T47D (cell line): ENCODE measurements at places on chromosomes 3 and 15.

GRCh38 chr15:27767918-27768640 lies 331.0 kb downstream of the OCA2 start:
- DNase-seq = no peak

- no peak for DNase-seq
Measured at GRCh38 chr15:47885920-47886319, 168.6 kb downstream of the SEMA6D start.

DNA sequence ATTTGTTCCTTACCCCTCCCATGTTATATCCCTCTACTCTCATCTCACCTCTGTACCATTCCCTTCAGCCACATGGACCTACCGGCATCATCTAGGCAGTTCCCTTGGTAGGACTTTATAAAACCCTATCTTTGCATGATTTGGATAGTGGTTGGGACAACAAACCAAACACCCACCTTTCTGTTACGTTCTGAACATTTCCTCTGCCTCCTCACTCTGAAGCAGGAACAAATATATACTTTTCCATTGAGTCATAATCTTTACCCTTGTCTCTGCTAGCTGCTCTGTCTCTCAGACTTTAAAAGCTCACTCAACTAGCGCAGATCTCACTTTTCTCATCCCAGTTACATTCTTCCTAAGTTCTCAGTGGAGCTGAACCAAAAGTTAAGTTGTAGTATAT lies 17.8 kb downstream of the UBXN7 start:
- no peak for DNase-seq

- DNase-seq = no peak
Measured at GRCh38 chr15:91116113-91117067, 16.3 kb downstream of the SV2B start.

GRCh38 chr3:138374573-138375134 lies 26.3 kb downstream of the MRAS start:
- no peak for DNase-seq

- no peak for DNase-seq
Measured at GRCh38 chr15:23073890-23074646, 34.7 kb upstream of the TUBGCP5 start.

DNA sequence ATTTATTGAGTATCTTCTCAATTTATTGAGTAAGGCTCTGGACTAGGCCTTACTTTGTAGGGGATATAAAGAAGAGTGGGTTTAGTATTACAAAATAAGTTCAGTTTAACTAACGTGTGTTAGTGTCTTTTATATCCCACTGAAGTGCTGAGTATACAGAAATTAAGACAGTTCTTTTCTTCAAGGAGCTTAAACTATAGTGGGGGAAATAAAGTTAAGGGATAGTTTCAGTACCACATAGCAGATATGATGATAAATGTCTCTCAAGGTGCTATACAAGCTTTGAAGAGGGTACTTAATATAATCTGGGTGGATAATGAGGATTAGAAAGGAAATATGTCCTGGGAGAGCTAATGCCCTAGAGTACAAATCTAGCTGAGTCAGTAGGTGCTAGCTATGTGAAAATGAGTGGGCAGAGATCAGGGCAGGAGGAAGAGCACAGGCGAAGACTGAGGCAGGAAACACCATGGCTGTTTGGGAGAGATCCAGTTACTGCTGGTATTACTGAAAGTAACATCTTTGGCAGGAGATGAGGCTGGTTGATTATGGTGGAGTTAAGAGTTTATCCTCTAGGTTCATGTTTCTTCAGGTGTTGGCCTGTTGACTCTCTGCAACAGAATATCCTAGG lies 46.0 kb downstream of the TEX9 start:
- DNase-seq = no peak

GRCh38 chr15:36658312-36658711 lies 78.9 kb downstream of the CDIN1 start:
- DNase-seq = no peak

DNA sequence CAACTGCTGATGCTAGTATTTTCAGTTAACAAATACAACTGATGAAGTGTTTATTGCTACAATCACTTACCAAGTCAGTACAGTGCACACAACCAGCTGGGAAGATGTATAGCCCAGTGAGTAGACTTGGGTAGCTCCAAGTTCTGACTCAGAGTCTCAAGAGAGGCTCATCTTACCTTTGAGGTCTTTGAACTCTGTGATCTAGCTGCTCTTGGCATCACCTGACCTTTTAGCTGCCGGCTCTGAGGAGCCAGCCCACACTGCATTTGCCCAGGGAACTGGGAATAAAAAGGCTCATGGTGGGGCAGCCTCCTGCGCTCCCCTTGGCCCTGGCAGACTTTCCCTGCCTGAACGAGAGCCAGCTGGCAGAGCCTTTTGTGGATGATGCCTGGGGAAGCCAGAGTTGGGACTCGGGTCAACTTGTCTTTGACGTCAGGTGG lies 82.6 kb downstream of the CEMIP start:
- no peak for DNase-seq

DNA sequence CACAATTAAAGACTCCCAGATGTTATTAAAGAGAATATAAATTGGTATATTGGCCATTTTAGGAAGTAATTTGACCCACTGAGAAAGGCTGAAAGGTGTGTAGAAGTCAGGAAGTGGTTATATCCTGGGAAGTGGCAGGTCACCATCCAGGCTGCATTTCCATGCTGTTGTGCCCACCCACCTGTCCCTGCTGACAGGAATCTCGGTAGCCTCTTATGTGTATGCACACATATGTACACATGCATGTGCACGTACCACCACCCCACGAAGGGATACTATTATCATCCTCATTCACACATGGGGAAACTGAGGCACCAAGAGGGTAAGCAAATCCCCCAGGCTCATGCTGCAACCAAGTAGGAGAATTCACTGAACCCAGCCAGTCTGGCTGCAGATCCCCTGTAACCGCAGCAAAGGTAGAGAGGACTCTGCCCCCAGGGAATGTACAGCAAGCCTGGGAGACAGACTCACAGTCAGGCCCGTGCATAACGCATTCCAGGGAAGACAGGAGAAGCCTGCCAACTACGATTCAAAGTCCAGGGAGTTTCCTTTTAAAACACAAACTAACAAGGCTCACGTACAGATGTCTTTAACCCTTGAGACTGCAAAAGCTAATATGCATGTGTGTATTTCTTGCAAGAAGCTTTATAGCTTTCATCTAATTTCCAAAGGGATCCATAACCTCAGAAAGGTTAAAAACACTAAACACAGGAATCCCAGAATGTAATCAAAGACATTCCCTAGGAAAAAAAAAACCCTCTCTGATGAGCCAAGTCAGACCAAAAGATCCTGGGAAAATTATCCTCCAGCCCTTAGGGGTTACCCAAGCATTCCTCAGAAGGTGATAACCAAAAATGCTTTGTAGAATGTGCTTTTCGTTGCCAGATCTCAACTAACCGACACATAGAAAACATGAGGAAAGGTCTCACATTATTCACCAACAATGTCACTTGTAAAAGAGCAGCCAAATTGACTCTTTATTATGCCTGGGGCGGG lies 129.6 kb downstream of the ADAMTS17 start:
- DNase-seq = no peak

- no peak for DNase-seq
Measured at GRCh38 chr3:18425641-18426257, 610 bp upstream of the SATB1 start.

DNA sequence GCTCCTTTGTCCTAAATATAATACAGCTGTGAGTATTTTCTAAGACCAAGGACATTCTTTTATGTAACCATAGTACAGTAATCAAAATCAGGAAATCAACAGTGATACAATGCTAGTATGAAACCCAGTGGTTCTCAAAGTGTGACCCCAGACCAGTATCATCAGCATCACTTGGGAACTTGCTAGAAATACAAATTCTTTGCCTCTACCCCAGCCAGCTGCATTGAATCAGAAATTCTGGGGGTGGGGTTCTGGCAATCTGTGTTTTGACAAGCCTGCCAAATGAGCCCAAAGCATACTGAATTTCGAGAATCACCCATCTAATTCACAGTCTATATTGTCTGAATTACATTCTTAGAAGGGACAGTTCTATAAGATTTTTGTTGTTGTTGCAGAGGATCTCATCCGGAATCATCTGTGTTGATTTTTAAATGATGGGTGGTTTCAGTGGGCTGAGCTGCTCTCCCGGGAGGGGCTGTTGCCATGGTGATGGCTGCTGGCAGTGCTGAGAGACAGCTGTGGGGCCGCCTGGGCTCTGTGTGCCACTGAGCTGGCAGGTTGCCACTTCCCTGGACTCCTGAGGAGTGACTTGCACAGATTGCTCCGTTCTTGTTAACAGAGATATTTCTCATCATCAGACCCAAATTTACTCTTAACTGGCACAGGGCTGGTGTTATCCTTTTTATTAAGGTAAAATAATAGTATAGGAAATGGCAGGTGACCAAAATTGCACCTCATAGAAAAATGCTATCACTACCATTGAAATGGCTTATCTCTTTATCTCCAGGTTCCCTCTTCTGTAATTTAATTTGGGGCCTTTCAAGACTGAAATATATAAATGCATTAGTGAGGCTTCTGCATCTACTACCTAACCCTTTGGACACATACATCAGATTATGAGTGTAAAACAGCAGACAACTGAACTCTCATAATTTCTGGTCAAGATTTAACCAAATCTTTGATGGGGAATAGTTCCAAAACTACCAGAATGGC lies 56.5 kb downstream of the NEK11 start:
- no peak for DNase-seq

DNA sequence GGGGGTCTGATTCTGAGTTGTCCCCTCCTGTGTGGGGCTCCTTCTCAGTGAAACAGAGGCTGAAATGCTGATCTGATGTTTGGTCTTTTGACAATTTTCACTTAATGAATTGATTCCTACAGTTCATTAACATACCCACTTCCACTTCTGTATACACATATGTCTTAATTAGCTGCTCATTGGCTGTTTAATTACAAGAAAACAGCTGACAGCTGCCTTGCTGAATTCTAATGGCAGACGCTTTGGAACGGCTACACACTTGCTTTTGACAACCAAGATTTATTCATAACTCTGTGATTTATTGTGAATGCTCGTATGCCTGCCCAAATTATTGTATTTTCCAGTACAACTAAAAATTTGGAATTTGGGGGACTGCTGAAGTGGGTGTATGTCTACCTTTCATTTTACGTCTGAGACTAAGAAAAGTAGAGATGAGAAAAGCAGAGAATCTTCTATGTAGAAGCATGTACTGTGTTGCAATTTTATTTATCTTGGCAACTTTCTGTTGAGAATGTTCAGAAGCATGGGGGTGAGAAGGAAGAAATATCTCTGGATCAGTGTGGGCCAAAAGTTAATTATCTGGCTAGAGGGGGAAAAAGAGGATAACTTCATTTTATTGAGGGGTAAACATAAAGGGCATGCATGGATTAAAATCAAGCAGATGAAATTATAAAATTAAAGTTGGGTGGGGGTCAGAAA lies 46.5 kb upstream of the ICE2 start:
- DNase-seq = no peak

GRCh38 chr3:134009345-134010000 lies 20.3 kb downstream of the SLCO2A1 start:
- DNase-seq = no peak
